ENCODE measurements at places on chromosomes 5 and 9. TPM values are rescaled to one million over a fixed set of nuclear protein-coding genes. Genes with fewer than 3 reads are reported as not detected.
A peak's percentile ranks its signal among the peaks of the same experiment; 100 is the strongest.

DNA sequence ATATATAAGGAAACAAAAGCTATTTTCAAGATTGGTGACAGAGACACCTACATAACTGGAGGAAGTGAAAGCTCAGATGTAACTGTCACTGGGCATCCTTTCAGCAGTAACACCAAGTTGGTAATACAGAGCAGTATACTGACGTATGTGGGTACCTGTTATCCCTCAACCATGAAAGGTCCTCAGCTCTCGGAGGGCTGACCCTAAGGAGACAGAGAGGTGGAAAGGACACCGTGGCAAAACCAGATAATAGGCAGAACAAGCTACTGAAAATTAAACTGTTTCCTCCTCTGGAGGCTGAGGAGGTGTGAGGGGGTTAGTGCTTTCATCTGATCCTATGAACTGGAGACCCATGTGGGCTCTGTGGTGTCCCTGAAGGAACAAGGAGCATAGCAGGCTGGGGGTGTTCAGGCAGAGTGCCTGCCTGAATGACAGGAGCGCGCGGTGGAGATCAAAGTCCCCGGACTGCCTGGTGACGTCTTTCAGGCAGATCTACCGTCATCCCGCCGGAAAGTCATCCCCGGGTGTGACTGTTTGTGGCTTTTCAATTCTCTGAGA is 130.2 kb upstream of the FSTL4 start:
- DNase-seq = no peak

DNA sequence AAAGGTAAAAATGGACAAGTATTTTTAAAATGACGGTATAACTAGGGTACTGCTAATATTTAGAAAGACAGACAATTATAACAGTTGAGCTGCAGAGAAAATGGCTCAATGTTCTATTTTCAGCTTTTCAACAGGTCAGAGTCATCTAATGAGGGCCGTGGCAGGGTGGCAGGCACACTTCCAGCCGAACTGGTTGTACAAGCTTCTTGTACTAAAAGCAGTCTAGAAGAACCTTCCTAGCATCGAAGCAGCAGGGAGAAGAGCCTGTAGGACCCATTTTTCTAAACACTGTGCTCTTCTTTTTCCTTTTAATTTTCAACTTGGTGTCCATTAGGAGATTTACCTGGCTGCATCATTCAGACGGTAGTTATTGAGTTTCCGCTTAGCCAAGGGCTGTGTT is 85.6 kb downstream of the SLC28A3 start:
- no peak for DNase-seq

DNA sequence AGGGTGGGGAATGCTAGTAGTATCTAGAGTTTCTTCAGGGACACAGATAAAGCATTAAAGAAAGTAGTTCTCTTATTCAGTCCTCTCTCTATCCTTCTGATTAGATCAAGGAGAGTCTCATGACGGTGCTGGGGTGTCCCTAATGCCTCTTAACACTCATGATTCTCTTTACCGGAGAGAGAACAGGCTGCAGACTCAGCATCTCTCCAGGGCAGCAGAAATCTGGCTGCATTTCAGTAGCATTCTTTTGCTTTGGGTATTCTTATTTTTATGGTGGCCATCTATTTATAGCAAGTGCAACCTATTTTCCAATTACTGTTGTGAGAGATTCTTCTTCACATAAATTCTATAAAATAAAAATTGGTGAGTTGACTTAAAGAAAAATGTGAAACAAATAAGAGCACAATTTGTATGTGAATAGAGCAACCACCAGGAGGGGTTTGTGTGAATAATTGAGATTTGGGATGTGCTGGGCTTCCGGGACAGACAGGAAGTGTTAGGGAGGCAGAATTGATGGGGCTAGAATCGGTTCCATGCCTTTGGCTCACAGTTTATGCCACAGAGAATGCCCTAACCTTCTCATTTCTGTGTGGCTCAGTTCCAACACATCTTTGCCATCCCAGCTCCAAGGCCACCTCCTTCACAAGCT is 23.8 kb upstream of the BOD1 start:
- no peak for DNase-seq

Gene MACROH2A1
- 113 TPM for total RNA-seq

DNA sequence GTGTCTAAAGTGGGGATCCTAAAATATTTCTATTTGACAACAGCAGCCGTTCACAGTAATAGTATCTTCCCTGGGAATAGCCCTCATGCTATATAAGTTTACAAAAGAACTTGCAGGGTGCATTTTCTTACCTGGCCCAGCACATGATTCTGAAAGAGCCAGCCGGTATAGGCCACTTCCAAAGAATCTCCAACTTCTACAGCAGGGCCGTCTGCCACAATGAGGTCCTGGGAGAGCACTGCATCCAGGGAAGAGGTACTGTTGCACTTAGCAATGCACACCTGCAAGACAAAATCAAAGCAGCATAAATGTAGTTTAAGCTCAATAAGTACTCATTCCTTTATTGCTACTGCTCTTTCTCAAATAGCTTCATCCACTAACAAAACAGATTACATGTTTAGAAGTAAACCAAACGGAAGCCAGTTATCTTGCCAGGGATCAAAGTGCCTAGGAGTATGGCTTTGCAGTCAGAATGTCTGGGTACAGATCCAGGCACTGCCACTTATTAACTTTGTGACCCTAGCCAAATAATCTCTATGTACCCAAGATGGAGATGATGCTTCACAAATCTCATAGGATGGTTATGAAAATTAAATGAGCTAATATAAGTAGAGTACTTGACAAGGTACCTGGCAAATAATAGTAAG is 21.3 kb downstream of the FKBP15 start:
- DNase-seq = no peak

DNA sequence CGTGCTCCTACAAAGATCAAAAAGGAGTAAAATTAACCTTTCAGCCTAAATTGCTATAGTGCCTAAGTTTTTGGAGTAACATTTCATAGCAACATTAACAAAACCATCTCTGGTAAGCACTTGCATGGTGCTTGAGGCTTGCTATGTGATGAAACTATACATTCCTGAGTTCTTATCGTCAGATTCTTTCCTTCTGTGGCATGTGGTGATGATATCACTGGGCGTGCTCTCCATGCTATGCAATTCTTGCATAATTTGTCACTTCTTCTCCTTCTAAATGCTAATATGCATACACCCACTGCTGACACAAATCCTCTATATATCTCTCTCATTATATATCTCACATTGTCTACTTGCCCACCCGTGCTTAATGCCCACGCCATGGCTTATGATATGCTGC is 2019.9 kb downstream of the MAT2B start:
- DNase-seq = no peak

DNA sequence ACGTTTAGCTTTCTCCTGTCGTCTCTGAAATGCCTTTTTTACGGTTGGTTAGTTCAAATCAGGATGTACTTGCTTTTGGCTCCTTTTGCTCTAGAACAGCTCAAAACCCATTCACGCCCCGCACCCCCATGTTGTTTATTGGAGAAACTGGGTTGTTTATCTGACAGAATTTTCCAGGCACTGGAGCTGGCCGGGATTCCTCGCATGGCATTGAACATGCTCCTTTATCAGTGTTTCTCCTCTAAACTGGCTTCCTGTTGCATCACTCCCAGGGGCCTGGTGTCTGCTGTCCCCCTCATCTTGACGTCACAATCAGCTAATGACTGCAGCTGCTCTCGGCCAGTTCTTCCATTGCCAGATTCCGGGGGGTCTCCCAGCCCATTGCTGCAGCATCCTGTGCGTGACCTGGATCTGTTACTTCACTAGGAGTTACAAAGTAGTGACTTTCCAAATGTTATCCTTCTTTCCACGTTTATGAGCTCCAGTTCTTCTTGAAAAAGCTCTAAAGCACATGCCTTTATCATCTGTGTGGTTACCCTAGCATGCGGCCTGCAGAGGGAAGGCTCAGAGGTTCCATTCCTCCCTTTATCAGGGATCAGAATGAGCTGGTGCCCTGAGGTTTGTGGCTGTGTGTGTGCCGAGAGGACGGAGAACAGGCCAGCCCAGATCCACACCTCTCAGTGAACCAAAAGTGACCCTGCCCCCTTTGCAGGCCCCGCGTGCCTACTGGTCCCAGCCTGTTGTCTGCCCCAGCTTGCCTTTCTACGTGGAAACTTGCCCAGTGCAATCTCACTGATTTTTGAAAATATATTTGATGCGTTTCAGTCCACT is 27.5 kb downstream of the FAM163B start:
- DNase-seq = no peak

DNA sequence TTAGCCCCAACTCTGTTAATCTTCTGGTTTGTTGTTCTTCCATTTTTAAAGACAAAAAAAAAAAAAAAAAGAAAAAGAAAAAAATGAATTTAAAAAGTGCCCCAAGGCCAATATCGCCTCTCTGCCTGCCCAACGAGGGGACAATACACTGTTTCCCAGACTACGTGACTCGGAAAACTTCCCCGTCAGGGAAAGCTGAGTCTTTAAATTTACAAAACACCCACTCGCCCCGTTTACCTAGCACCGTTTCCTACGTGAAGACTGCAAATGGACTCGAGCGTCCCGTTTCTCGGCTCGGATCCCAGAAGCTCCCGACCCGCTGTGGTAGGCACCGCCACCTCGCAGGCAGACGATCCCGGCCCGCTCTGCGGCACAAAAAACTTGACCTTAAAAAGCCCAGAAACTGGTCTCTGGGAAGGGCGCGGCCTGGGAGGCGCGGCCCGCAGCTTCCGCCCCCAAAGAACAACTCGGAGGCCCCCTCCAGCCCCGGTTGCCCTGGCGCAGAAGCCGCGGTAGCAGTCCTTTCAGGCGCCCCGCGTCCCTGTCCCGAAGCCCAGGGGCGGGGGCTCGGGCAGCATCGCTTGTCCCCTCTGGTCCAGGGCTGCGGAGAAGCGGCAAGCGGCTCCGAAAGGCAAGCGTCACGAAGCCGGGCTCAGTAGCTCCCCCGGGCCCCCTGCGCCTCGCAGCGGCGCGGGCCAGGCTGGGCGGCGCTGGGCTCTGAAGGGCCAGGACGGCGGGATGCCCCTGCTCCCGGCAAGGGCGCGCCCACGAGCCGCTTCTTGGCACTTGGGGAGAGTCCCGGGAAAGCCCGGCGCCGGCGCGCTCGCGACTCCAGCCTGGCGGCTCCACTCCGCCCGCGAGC is at the start of gene GCNT4:
Gene GCNT4, minus strand, starts transcription at position 367 of the 862 bp plus-strand sequence. CDS start 22,521 bp downstream, outside the sequence.
- DNase-seq = peak; percentile 71

- DNase-seq = no peak
Measured at GRCh38 chr5:81626524-81626923, 124.4 kb downstream of the SSBP2 start.

DNA sequence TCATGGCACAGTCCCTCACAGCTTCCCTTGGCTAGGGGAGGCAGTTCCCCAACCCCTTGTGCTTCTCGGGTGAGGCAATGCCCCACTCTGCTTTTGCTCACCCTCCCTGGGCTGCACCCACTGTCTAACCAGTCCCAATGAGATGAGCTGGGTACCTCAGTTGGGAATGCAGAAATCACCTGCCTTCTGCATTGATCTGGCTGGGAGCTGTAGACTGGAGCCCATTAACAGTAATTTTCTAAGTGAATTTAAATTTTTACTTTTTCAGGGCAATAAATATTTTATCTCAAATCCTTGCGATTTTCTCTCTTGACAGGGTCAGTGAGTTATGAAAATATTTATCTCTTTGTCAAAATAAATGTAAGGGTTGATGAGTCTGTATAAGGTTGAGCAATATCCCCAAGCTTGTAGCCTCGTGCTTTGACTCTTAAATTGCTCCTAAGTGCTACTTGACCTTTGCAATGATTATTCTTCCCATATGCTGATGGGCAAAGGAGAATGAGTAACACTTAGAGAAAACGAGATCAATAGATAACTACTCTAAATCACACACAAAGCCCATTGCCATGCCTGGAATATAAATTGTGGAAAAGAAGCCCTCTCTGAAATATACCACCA is 82.1 kb upstream of the MOCS2 start:
- no peak for DNase-seq

- no peak for DNase-seq
Measured at GRCh38 chr5:1471240-1471853, 26.1 kb upstream of the SLC6A3 start.

Gene RNF180
- total RNA-seq = 6.2 TPM

Gene STXBP1
- total RNA-seq = 1.8 TPM

DNA sequence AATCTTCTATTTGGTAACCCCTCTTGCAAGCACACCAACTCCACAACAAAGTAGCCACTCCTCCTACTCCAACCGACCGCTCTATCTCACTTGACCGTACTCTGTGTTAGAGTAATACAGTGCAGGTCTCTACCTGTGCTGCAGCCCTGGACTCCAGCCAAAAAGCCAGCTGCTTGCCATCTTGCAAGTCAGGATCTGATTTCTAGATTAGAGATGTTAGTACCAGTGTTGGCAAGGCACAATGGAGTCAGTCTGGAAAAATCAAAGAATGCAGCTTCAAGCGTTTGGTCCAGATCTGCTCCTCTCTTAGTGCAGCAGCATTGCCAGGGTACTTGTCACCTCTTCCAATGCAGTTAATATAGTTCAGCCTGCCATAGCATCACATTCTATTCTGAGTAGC is 477.6 kb downstream of the ZSWIM6 start:
- DNase-seq = no peak

Gene CETN3
- 8.0 TPM for total RNA-seq

Gene MYORG
- 73.6 TPM for total RNA-seq

Gene SOX30
- 0.12 TPM for total RNA-seq

Gene FXN
- total RNA-seq = 22.1 TPM

GRCh38 chr5:102638316-102638715 is 116.8 kb upstream of the PAM start:
- no peak for DNase-seq

- no peak for DNase-seq
Measured at GRCh38 chr5:155957884-155958283, 369.1 kb upstream of the SGCD start.

Gene MYMK
- total RNA-seq = not detected

DNA sequence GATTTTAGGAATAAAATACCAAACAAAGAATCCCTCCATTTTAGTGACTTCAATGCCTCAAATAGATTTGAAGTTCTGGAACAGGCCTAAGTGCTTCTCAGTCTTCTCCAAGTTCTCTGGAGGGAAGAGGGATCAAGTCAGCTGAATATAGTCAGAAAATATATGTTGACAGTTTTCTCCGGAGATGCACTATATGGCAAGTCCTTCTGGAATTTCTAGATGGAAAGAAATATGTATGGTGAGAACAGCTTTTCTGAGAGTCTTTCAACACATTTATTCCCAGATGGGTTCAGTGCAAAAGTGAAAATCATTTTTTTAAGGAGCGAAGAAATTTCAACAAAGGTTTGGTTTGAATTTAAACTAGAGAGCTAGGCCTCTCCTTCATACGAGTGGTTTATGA is 317.4 kb upstream of the SLC30A5 start:
- no peak for DNase-seq

GRCh38 chr5:32574540-32575175 is 10.7 kb upstream of the SUB1 start:
- DNase-seq = no peak

Gene PDE6A
- total RNA-seq = not detected

All from right lobe of liver (tissue), 6 donors.